ENCODE measurements at places on chromosomes 6 and 20.

- no peak for DNase-seq
Observed at GRCh38 chr6:148735989-148736388, 10.8 kb upstream of the UST start.

DNA sequence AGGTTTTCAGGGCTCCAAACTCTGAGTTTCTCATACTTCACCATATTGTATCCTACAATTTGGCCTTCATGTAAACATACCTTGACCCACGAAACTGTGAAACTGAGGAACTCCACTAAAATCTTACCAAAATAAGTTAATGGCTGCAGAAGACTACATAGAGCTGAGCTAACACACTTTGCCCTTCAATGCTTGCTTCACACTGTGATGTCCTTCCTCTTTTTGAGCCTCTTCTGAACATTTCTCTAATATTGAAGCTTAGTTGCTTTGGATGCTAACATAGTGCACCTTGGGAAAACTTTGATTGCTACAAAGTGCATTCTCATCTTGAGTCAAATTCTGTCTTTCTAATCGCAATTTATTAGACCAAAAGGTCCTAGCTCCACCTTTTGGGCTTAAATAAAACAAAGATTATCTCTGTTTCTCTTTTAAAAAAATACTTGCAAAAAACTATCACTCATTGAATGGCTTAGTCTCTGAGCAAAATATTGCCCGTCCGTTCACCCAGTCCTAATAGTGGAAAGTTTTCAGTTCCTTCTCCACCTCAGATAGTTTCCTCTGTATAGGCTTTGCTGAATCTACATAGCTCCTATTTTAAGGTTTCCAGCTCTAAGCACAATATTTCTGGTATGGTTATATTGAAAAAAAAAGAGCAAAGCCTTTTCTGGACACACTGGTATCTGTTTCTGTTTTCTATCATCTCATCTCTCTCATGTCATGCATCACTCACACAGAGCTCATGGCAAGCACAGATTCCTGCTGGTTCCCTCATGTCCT, 494.6 kb downstream of the RFPL4B start:
- DNase-seq, result no peak

DNA sequence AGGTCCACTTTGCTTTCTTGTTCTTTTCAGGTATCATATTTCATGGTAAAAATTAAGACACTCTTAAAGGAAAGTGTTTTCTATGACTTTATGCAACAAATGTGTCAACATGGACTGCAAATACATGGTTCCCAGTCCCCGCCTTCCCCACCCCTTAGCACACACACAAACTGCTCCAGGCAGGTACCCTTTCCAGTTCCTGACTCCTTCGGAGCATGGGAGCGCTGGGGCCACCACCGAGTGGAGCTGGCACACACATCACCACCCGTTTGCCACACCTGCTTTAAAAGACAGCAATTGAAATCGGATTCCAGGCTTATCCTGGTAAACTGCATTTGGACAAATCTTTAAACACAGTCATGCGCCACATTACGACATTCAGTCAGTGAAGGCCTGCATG, 22.2 kb downstream of the RNASET2 start:
- no peak for DNase-seq

DNA sequence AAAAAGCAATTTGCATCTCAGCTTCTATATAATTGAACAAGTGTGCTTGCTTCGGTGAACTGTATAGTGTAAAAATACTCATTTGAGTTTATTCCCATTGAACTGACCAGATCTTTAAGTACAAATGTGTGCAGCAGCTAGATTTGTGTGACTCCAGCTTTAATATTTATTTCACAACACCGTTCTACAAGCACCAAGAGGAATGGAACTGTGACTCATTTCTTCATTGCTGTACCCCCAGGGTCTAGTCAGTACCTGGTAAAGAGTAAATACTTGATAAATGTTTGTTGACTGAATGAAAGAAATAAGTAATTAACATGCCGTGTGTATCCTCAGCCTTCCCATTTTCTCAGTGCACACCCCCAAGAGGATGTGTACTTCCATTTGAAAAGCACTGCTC, 464.8 kb downstream of the CBLN4 start:
- no peak for DNase-seq

DNA sequence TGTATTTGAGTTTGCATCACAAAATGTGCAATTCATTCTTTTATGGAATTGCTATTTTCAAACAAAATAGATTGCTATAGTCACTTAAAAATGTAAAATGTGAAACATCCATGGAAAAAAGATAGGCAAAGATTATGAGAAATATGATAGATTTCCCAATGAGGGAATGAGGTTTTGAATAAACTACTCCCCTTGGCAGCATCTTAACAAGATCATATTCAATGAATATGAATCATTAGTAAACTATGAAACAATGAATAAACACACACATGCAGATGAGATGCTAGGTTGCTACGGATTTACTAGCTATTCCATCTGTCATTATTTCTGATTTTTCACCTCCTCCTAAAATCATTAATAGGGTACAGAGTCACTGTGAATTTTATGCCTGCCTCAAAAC, 401.8 kb downstream of the PHF3 start:
- no peak for DNase-seq

- peak; percentile 91 for DNase-seq
Observed at GRCh38 chr6:33299237-33299944, 649 bp upstream of the RGL2 start.

GRCh38 chr20:46994341-46994740, 99.7 kb downstream of the EYA2 start:
- no peak for DNase-seq

Data from fibroblast of the aortic adventitia (primary cell).